ENCODE measurements at places on chromosomes 12 and 14.

- no peak for DNase-seq
Measured at GRCh38 chr14:71591231-71591630, 341.0 kb upstream of the RGS6 start.

DNA sequence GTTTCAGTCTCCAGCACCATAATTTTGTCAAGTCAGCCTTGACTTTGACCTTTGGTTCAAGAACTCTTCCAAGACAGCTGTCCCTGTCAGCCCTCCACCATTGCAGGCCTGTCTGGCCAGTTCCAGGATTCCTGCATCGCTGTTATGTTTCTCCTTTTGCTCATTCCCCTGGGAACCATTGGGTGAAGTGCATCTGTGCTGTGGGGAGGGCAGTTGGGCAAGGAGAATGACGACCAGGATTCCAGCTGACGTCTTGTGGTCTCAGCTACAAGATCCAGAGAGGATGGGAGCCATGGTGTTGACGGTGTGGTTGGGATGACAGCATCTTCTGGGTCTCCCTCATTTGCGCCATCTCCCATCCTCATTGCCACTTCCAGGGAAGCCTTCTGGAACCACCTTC, 45.9 kb upstream of the SLC24A4 start:
- no peak for DNase-seq

DNA sequence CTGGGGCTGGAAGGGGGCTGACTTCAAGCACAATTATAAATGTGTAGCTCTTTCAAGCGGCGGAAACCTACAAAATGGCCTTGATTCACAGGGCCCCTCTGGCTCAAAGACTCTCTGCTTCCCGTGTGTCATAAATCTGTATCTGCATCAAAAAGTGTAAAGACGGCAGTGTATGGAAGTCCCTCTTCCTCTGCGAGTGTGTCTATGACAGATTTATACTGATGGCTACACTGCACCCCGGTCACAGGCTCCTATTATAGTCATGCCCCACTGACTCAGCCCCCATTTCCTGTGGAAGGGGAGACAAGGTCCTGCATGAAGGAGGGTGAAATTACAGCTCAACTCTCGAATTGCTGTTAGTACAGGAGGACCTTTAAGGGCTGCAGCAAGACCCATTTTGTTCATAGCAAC, 68.6 kb downstream of the HMGA2 start:
- DNase-seq = no peak

DNA sequence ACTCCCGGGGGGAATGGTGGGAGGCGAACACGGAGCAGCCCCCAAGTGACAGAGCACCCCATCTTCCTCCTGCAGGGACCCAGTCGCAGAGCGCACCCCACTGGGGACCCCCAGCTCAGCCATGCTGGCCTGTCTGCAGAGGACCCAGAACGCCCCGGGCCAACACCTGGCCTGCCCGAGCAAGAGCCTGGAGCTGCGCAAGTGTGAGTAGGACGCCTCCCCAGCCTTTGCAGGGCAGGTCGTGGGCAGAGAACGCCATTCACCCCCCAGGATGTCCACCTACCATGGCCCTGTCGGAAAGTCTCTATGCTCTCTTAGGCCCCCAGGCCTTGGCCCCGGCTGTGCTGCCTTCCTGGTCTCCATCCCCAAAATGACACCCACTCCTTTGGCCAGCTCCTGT, 30.4 kb downstream of the FAM222A start:
- DNase-seq = no peak

DNA sequence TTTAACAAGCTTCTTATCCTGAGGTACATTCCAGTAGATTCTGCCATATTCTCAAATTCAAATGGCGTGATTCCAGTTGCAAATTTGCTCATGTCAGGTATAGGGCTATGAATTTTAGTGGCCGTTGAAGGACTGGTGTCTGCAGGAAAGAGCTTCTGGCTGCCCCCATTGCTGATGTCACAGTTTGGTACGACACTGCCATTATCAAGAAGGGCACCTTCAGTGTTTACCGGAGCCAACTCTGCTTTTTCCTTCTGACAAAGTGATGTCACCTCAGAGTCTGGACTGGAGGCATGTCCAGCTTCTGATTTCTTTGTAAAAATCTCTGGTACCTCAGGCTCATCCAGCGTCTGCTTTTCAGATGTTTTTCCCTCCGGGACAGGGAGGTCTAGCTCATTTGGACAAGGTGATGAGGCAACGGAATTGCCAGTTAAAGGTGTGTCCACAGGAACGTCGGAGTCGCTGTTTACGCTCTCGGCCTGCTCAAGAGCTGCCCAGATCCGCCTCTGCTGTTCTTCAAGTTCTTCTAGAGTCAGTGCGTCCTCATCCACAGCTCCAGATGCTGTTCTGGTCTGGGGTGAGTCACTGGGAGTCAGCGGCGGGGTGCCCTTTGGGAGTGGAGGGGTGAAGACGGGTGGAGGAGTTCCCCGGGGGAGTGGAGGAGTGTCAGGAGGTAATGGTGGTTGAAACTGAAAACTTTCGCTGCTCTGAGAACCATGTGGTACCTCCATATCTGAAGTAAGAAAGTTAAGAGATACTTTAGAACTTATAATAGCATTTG, 27.0 kb downstream of the ZCCHC8 start:
- DNase-seq = no peak

Data from NCI-H526 treated with DMSO at 0.1 percent for 48 hours (cell line).